ENCODE measurements at places on chromosomes 12 and 14. TPM values are rescaled to one million over a fixed set of nuclear protein-coding genes. Genes with fewer than 3 reads are reported as not detected.

- H3K36me3 ChIP-seq: no peaks in the 10 kb centered on the region
- no peak overlapping the region for H3K4me3 ChIP-seq
- H3K4me1 ChIP-seq: peaks cover 46% of the 10 kb centered on the region
- no peaks in the 10 kb centered on the region for H3K27me3 ChIP-seq
These were observed 1.2 kb downstream of the TESC start for GRCh38 chr12:117098024-117098360.

Gene NEUROD4
- total RNA-seq: not detected

- no peaks in the 10 kb centered on the region for H3K27me3 ChIP-seq
- H3K36me3 ChIP-seq: no peaks in the 10 kb centered on the region
- DNase-seq: no peak
- no peak overlapping the region for H3K4me3 ChIP-seq
- peaks cover 7% of the 10 kb centered on the region for H3K4me1 ChIP-seq
These were observed 50.3 kb downstream of the DAD1 start for GRCh38 chr14:22538671-22539228.

- DNase-seq: no peak
- H3K4me1 ChIP-seq: no peaks in the 10 kb centered on the region
- H3K36me3 ChIP-seq: no peaks in the 10 kb centered on the region
These were observed 110.4 kb downstream of the SMOC1 start for GRCh38 chr14:69989622-69990021.

DNA sequence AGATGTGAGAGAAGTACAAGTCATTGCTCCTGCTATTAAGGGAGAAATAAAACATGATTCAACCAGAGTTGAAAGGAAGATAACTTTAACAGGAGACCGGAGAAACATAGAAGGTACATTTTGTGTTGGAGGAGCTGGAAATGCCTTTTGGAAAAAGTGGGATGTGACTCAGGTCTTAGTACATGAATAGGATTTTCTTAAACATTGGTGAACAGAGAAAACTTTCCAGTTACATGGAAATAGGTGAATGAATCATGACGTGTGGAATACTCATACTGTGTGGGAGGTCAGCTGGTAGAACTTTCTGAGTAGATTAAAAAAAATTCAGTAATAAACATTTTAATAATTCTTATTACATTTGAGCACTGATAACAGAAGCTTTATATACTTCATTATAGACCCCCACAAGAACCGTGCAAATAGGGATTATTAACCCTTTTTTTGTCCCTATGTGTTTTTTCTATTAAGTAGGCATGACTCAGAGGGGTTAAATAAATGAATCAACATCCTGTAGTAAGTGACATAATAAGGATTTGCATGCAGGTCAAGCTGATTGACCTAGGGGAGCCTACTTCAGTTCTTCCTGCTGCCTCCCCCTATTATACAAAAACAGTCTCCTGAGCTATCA, 710.5 kb downstream of the NOVA1 start:
- H3K36me3 ChIP-seq: no peaks in the 10 kb centered on the region
- no peak for DNase-seq
- H3K27me3 ChIP-seq: no peaks in the 10 kb centered on the region
- H3K27ac ChIP-seq: no peak overlapping the region

GRCh38 chr12:104974626-104975290, 11.4 kb upstream of the NOPCHAP1 start:
- H3K27ac ChIP-seq: no peak overlapping the region
- no peaks in the 10 kb centered on the region for H3K4me1 ChIP-seq

DNA sequence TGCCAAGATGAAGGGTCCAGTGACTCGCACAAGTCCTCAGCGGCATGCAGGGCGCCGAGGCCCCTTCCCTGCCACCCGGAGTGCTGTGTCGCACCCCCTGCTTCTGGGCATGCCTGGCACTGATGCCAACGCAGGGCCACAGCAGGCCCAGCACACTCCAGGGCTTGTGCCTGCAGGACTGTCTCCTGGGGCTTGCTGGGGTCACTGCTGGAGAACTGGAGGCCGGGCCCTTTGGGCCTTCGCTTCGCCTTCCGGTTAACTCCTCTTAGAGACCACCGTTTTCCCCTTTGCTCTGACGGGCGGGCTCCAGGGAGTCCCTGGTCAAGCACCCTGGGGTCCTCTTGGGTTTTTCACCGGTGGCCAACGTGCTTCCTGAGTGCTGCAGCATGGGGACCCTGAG, 79.6 kb downstream of the WDR20 start:
- no peaks in the 10 kb centered on the region for H3K36me3 ChIP-seq
- no peak overlapping the region for H3K4me3 ChIP-seq
- DNase-seq: no peak
- peaks cover 22% of the 10 kb centered on the region for H3K4me1 ChIP-seq
- H3K27me3 ChIP-seq: no peaks in the 10 kb centered on the region
- no peak overlapping the region for H3K27ac ChIP-seq

DNA sequence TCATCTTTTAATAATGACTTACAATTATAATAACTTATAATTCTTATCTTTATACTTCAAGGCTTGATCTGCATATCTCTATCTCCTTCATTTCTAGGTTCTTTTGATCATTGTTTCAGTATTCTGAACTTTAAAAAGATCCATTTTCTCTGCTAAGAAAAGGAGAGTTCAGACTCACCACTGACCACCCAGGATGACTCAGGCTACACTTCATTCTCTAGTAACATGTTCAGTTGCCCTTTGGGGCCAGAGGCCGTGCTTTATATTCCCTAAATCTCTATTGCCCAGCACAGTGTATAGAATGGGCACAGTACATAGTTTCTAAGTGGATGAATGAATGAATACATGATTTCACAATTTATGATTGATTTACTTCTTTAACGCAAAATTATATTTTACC, 268.7 kb downstream of the AKAP6 start:
- H3K36me3 ChIP-seq: no peaks in the 10 kb centered on the region
- no peaks in the 10 kb centered on the region for H3K27me3 ChIP-seq
- no peaks in the 10 kb centered on the region for H3K4me1 ChIP-seq
- no peak overlapping the region for H3K4me3 ChIP-seq

Gene GPR84
- 0.39 TPM for total RNA-seq

GRCh38 chr12:10361084-10361483, 28.8 kb downstream of the KLRK1 start:
- no peaks in the 10 kb centered on the region for H3K36me3 ChIP-seq
- H3K27me3 ChIP-seq: no peaks in the 10 kb centered on the region
- DNase-seq: no peak
- H3K27ac ChIP-seq: no peak overlapping the region
- H3K4me1 ChIP-seq: peaks cover 12% of the 10 kb centered on the region

DNA sequence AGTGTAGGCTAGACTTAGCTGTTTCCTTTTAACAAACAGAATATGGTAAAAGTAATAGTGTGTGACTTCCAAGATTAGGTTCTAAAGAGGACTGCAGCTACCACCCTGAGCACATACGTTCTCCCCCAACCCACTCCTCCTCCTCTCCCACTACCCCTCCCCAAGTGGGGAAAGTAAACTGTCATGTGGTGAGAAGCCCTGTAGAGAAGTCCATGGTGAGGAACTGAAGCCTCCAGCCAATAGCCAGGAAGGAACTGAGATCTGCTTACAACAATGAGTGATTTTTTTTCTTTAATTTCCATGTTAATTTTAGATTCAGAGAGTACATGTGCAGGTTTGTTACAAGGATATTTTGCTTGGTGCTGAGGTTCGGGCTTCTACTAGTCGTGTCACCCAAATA, 57.0 kb upstream of the EGLN3 start:
- no peaks in the 10 kb centered on the region for H3K4me1 ChIP-seq
- DNase-seq: no peak
- no peaks in the 10 kb centered on the region for H3K36me3 ChIP-seq
- no peaks in the 10 kb centered on the region for H3K27me3 ChIP-seq
- H3K4me3 ChIP-seq: no peak overlapping the region

GRCh38 chr14:80564051-80564450, 352.7 kb upstream of the DIO2 start:
- DNase-seq: no peak
- no peaks in the 10 kb centered on the region for H3K27me3 ChIP-seq
- H3K4me1 ChIP-seq: no peaks in the 10 kb centered on the region
- H3K4me3 ChIP-seq: no peak overlapping the region
